ENCODE measurements at places on chromosomes 6 and 20.
A peak's percentile ranks its signal among the peaks of the same experiment; 100 is the strongest.

- no peak for DNase-seq
These were observed 24.5 kb upstream of the SEC63 start for GRCh38 chr6:107982486-107982885.

DNA sequence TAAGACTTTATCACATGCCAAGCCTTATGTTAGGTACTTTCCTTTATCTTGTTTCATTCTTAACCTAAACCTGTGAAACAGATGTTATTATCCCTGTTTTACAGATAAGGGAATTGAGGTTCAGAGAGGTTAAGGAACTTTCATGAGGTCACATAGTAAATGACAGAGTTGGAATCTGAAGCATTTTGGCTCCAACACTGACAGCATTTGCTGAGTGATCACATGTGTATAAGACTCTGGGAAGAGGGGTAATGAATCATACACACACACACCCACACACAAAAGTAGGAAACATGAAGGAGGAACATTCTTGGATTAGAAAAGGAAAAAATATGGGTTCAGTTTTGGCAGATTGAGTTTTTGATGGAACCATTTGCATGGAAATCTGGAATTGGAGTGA, 212.5 kb downstream of the GJA1 start:
- DNase-seq: no peak

GRCh38 chr20:31821427-31821826, 2.3 kb downstream of the MYLK2 start:
- no peak for DNase-seq

GRCh38 chr20:53698371-53698978, 104.8 kb upstream of the ZNF217 start:
- no peak for DNase-seq

DNA sequence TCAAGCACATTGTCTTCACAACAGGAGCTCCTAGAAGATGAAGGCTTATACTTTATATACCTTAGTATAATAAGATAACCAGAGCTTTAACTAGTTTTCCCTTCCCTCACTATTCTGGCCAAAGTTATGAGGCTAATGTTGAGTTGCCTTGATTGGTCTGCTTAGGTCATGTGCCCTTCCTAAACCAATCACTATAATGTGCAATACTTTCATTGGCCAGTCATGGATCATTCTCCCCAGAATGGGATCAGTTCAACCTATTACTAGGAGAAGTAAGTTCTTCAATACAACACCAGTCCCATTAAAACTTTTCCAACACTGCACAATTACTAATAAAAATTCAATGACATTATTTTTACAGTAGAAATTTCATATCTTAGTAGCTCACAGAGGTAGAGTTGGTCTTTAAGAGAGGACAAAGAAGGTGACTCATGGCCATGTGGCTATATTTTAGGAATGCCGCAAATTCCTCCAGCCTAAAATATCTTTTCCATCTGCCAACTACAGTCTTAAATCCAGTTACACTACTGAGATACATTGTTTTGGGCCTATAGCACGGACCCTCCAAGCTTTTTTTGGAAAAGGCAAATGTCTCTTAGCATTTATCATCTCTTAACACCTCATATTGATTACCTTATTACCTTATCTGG, 12.5 kb upstream of the POU3F2 start:
- no peak for DNase-seq

GRCh38 chr20:60332523-60332922, 374.3 kb downstream of the CDH26 start:
- DNase-seq: no peak

GRCh38 chr20:40664891-40665290, 24.1 kb downstream of the MAFB start:
- no peak for DNase-seq

GRCh38 chr20:45258259-45258658, 3.9 kb upstream of the SLPI start:
- no peak for DNase-seq

- DNase-seq: no peak
These were observed 113.0 kb downstream of the MANEA start for GRCh38 chr6:95690328-95690727.

- DNase-seq: peak; percentile 27
These were observed 119.4 kb upstream of the TSHZ2 start for GRCh38 chr20:52852714-52853113.

- DNase-seq: no peak
These were observed 140.7 kb downstream of the PLCB1 start for GRCh38 chr20:8272766-8273165.

Measured in NCI-H1092 (cell line).